Mesendoderm (in vitro differentiated cells): ENCODE measurements at places on chromosomes 11 and 22.

GRCh38 chr22:29806196-29806595 is 31.9 kb downstream of the ASCC2 start:
- no peak for DNase-seq

- DNase-seq = no peak
Measured at GRCh38 chr11:19767627-19768151, 55.1 kb downstream of the NAV2 start.

GRCh38 chr22:40212121-40212520 is 34.4 kb downstream of the TNRC6B start:
- DNase-seq = no peak

- no peak for DNase-seq
Measured at GRCh38 chr11:33913991-33914390, 22.1 kb upstream of the LMO2 start.

GRCh38 chr11:61123775-61124571 is 21.7 kb downstream of the CD5 start:
- DNase-seq = no peak

- DNase-seq = no peak
Measured at GRCh38 chr11:19632499-19632834, 80.2 kb upstream of the NAV2 start.

DNA sequence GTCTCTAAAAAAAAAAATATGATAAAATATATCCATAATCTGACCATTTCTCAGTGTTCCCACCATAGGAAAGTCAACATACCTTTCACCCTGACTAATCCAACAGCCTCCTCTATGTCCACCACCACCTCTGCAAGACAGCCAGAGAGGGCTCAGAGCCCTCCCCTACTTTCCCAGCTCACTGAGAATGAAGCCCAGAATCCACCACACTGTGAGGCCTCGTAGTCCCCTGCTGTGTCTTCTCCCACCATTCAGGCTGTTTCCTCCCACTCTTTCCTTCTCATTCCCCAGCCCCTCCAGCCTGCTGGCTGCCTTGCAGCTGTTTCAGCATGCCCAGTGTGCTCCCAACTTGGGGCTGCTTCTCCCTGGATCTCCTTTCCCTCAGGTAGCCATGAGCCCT is 27.0 kb downstream of the SGSM3 start:
- peak; percentile 61 for DNase-seq

DNA sequence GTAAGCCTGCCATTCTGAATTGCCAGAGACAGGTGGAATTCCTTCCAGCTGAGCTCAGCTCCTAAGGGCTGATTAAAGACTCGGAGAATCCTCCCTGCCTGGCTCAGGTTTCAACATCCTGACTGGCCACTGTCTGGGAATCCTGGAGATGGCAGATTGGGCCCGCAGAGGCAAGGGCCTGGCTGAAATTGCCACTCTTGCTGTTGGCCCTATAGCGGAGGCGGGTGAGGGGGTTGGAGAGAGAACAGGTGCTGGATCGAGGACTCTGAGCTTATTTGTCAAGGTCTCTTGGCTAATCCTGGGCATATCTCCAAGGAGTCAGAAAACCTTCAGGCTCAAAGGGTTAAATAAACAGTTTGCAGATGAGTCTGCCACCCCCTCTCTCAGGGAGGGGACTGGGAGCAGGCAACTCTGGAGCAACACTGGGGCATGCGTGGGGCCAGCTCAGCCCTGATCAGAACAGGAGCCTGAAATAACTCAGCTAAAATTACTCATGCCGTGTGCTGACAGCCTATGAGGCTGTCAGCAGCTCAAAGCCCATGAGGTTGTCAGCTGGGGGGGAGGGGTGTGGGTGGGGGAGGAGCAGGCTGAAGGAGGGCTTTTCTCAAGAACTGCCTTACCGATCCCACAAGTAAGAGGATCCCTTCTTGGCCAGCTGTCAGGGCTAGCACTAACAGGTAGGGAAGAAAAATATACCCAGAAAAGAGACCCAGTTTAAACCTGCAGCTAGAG is 14.7 kb upstream of the MFRP start:
- peak; percentile 95 for DNase-seq

DNA sequence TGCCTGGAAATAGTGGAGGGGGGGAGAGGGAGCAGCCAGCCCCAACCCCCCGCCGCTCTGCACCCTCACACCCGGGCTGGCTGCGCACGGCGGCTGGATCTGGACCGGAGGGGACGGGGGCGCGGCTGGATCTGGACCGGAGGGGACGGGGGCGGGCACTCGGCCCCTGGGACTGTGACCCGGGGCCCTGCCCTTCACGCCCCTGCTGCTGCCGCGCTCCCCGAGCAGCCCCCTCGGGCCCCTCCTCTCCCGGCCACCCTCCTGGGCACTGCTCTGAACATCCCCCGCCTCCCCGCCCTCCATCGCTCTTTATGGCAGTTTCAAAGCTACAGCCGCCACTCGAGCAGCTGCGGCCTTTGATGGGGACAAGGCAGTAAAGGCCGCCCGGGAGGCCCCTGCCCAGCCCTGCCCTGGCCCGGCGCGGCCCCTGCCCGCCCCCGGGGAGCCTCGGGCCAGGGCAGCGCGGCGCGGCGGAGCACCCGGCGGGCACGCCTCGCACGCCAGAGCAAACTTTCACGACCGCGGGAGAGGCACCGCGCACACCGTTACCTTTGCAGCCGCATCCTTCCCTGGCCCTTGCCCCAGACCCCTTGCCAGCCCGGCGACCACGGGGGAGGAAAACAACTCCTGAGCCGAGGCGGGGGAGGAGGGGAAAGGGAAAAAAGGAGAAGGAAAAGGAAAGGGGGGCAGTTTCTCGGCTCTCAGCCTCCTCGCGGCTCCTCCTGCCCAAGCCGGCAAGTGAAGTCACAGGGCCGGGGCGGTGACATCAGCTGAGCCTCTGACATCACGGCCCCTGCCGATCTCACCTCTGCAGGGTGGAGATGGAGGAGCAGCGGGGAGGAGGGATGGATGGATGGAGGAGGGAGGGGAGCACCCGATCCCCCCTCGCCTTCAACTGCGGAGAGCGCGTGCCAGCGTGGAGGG is 13.1 kb upstream of the TCF20 start:
- DNase-seq = peak; percentile 65

DNA sequence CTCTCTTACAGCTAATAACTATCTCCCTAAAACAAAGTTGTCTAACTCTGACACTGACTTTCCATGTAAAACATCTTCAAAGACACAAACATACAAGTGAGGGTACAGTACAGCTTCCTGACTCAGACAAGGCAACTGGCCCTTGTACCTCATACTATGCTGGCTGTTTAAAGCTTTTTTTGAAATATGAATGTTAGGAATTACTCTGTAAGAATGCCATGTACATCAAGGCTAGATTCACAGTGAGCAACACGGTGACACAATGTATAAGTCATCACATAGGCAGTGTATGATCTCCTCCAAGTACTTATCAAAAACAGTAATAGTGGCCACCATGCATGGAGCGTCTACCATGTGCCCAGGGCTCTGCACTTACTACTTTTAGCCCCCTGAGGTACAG is 28.6 kb downstream of the ALG8 start:
- DNase-seq = no peak

- DNase-seq = peak; percentile 76
Measured at GRCh38 chr11:75597636-75598035, 35.6 kb downstream of the SERPINH1 start.

DNA sequence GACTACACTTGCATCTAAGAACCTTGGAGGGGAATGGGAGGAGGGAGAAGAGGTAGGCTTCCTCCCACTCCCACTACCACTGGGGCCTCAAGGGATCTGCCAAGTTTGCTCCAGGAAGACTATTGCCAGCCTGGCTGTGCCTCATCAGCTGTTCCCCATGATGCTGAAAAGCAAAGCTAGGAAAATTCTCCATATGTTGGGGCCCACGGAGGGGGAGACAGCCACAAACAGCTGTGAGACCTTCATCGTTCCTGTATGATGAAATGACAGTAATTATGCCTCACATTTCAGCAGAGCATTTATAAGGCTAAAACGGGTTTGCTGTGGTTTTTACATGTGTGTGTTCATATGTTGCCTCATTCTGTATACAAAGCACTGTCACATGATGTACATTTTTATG is 6.7 kb downstream of the DSCAML1 start:
- DNase-seq = no peak

DNA sequence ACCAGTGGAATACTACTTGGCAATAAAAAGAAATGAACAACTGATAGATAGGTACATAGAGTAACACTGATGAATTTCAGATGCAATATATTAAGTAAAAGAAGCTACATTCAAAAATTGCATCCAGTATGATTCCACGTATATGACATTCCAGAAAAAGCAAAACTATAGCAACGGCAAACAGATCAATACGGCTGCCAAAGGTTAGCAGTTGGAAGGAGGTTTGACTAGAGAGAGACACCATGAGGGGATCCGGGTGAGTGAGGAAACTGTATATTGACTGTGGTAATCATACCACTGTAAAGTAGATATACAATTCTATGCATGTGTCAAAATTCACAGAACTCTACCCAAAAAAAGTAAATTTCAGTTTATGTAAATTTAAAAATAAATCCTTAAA is 28.7 kb downstream of the CADM1 start:
- DNase-seq = no peak

DNA sequence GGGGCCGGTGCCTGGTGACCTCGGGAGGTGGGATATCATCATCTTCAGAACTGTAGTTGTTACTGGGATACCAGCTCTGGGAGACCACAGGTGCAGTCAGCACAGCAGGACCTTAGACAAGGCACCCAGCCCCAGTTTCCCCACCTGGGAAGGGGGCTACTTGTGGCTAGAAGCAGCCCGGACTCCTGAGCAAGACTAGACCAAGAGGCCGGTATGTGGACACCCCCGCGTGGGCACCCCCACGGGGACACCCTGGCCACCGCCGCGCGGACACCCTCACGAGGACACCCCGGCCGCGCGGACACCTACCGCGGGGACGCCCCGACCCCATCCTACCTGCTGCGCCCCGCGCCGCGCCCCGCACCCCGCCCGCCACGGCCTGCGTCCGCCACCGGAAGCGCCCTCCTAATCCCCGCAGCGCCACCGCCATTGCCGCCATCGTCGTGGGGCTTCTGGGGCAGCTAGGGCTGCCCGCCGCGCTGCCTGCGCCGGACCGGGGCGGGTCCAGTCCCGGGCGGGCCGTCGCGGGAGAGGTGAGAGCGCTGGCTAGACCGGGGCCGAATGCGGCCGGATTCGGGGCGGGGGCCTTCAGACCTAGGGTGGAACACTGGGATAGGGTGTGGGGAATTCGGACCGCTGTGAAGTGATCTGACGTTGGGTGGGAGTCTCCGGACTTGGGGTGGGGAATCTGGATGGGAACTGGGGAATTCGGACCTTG is at the start of the genes COMT and TXNRD2:
Gene COMT, plus strand, starts transcription at position 408 of the 718 bp plus-strand sequence. CDS start 20,755 bp downstream, outside the sequence.
Gene TXNRD2, minus strand, starts transcription at position 454 of the 718 bp plus-strand sequence. Its CDS starts 15 bp downstream, at position 439.
- DNase-seq = peak; percentile 26

- peak; percentile 22 for DNase-seq
Measured at GRCh38 chr22:20970939-20971657, 4.0 kb downstream of the AIFM3 start.

GRCh38 chr11:3904228-3904627 is 48.8 kb downstream of the STIM1 start:
- DNase-seq = no peak

DNA sequence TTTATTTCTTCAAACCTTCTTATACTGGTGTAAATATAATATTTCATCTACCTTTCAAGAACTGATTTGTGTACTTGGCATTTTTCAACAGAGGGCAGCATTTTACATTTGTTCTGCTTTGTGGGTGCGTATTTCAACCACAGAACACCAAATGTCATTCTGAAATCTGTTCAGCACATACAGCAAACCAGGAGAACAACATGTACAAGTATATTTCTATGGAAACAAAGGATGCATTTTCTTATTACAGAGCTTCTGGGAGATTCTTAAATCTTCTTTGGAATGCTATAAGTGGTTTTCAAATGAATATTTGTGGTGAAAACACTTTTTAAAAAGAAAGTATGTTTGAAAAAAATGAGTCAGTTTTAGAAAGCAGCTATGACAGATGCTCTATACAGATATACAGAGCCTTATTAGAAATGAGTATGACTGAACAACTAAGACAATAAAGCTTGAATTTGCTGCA is 946.0 kb downstream of the FAM181B start:
- DNase-seq = no peak

GRCh38 chr11:61279934-61280659 is 15.0 kb downstream of the VWCE start:
- peak; percentile 31 for DNase-seq

DNA sequence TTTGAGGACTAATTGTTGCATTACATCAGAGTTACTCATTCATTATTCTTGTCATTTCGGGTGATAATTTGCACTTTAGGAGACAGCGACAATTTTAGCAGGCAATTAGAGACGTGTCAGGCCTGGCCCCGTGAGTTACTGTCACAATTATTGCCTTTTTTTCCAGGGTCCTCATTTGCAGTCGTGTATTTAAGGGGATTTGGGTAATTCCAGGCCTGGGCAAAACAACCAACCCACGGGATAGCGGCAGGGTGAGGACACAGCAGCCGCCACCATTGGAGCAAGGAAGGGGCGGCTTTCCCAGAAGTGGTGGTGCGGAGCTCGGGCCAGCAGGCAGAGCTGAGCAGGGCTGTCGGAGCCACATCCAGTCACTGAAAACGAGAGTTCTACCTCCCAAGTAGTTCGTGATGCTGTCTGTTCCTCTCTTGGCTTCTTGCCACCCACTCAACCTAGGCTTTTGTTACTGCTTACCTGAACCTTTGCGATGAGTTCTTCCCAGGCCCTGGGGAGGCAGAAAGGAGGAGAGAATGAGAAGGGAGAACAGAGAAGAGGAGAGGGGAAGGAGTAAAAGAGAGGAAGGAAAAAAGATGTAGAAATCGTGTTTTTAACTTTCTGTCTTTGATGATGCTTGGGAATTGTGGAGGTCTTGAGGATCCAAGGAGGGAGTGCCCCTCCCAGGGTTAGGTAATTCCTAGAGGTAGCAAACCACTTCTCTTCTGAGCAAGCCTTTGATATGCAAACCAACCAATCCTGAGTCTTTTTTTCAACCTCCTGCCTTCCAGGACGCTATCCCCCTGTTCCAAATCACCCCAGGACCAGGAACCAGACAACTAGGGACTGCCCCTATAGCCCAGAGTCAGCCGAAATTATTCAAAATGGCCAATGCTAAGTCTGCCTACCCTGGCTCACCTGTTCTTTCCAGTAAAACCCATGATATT is 236.1 kb downstream of the MIAT start:
- peak; percentile 23 for DNase-seq

- DNase-seq = no peak
Measured at GRCh38 chr11:61034111-61034510, 62.6 kb downstream of the CD6 start.

DNA sequence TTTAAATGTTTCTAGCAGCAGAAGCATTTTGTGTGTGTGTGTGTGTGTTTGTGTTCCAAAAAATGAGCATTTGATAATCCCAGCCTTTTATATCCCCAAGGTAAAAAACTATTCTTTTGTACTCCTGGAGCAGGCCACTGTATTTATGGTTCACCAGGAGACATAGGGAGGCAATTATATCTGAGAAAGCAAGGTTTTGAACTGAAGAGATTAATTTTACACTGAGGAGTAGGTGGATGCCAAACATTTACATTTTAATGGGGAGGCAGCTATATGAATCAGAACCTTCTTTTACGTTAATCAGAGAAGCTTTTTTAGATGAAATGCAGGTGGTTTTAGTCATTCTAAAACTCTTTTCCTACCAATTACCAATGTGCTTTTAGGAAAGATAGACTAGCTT is 1374.0 kb upstream of the TENM4 start:
- DNase-seq = no peak
